ENCODE measurements at places on chromosomes 12 and 14.

DNA sequence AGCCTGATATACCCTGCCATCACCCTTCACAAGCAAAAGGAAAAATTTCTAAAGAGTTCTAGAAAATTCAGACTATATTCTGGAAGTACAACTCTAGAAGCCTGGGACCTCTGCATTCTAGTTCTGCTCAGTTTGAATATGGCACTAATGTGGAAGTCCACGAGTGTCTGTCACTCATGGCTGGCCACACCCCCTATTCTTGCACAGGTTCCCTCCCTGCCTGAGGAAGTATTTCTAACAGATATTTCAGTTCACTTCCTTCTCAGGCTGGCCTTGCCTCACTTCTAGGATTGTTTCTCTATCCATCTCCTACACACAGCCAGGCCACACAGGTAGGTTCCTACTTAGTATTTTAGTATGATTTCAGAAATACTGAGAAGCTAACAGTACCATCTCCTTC lies 67.4 kb downstream of the PHLDA1 start:
- peak; percentile 91 for DNase-seq

DNA sequence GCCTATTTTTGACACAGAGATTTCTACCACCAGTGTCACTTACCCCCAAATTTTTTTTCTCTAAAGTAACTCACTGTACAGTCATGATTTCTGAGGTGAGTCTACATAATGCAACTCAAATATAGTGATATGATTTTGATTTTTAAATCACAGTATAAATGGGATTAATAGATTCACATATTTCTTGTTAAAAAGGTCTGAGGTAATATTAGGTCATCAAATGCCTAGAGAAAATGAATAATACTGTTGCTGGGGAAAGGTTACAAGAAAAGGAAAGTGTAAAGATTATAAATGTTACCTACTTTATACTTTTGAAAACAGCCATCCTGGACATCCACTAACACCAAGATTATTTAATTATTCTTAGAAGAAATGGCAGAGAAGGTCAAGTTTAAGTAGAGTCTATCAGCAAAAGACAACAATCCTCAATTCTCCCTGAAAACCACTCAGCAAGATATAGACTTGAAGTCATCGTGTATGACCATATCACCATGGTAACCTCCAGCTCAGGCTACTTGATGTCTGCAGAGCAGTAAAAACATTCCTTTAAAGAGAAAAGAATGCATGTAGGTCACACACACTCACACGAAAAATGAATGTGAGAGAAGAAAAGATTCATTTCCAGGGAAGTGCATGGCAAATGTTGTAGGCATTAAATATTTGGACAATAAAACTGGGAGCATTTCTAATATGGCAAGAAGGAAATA lies 58.7 kb downstream of the CCDC59 start:
- no peak for DNase-seq

DNA sequence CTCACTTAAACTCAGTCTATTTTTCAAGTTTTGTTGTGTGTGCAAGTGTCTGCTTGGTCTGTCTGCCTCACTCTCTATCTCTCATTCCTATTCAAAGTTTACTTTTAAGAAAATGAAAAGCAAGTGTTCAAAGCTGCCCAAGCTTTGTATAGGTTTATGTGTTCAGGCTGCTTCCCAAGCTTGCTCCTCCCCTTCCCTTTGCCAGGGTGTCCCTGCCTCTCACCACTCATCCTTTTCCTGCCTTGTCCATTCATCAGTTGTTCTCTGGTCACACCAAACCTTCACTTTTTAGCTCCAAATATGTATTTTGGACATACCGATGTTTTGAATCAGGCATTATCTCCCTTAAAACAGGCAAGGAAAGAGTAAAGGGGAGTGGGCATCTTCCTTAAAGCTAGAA lies 41.3 kb downstream of the STK38L start:
- DNase-seq = no peak

- DNase-seq = no peak
Observed at GRCh38 chr14:22178333-22178839, 410.6 kb downstream of the DAD1 start.

DNA sequence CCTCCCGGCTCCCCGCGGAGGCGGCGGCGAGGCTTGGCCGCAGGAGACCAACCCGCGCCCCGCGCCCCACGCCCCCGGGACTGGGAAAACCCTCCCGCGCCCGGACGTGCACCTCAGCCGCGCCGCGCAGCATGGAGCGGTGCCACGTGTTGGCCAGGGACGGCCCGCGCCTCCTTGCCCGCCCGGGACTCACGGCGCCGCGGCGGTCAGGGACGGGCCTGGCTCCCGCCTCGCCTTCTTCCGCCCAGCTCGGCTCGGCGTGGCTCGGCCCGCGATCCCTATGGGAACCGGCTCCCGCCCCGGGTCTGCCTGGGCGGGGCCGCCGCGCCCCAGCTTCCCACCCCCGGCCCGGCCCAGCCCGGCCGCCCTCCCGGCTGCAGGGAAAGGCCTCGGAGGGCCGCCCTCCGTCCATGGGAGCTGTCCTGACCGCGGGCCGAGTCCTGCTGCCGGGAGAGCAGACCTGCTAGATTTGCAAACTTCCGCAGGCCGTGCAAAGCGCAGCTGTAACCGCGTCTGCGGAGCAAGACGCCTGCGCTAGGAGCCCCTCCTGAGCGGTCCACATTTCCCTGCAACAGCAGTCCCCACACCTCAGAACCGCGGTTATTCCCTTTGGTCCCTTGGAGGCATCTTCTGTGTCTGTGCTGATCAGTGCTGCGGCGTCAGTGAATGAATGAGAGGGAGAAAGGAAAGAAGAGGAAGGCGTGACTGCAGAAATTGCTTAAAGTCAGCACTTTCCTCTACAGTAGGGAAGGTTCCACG lies at the start of gene CDKL1:
TSS of gene CDKL1 (minus strand) at position 251 of the 759 bp plus-strand sequence. CDS start 1,013 bp downstream, outside the sequence.
- DNase-seq = peak; percentile 49

DNA sequence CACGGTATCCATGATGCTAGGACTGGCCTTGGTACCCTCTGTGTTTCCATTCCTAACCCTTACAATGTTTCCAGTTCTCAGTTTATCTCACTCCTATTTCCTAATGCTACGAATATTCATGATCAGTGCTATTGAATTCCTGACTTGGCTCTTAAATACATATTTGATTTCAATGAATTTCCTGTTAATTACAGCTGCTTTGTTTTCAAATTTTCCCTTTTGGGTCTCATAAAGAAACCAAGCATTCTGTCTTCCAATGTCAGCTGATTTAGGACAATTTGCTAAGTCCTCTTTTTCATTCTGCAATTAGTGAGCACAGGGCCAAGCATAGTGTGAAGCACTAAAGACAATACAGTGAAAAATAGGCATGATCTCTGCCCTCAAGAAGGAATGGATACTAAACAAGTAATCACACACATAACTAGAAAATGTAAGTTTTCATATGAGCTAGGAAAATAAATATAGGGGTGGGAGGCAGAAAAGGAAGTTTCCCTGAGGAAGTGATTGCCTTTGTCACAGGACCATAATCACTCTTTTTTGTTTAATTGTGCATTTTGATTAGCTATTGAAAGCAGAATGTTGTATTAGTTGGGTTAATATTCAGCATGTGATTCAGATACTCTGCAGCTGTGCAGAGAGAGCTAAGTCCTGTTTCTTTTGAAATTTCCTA lies 88.5 kb downstream of the KCNC2 start:
- DNase-seq = no peak

- DNase-seq = peak; percentile 14
Observed at GRCh38 chr12:2553388-2554126, 241.2 kb upstream of the FKBP4 start.

DNA sequence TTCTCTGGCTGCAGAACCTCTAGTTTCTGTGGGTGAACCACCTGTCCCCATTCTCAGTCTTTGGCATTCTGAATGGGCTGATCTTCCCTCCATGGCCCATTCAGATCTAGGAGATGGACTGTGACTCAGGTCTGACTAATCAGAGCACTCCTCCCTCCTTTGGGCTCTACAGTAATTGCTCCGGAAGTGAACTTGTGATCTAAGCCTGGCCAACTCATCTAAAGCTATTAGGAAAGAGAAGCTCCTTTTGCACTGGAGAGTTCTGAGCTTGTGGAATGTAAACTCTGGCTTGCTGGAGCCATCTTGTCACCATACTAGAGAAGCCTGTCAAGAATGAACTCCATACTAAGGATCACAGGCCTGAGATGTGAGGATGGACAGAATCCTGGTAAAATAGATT lies 168.2 kb downstream of the SUDS3 start:
- DNase-seq = no peak

- DNase-seq = no peak
Observed at GRCh38 chr12:121748218-121748570, 35.6 kb downstream of the TMEM120B start.

- no peak for DNase-seq
Observed at GRCh38 chr12:51884676-51885229, 3.1 kb upstream of the ANKRD33 start.

- no peak for DNase-seq
Observed at GRCh38 chr14:81509838-81510452, 23.7 kb downstream of the SEL1L start.

DNA sequence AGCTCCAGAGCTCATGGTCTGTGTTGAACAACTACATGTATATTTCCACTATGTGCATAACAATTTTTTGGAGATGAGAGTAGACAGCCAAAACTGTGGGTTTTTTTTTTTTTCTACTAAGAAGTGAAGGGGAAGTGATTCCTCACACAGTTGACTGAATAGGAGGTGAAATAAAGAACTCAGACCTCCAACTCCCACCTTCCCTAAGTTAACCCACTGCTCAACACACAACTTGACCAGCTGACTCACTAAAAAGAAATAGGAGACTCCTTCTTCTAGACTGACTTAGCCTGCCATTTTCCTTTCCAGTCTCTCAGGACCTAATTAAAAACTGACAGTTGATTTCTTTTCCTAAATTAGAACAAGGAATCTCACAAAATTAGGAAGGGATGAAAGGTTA lies 1.7 kb downstream of the M6PR start:
- peak; percentile 74 for DNase-seq

GRCh38 chr14:79656056-79656455 lies 555.2 kb downstream of the DIO2 start:
- no peak for DNase-seq

DNA sequence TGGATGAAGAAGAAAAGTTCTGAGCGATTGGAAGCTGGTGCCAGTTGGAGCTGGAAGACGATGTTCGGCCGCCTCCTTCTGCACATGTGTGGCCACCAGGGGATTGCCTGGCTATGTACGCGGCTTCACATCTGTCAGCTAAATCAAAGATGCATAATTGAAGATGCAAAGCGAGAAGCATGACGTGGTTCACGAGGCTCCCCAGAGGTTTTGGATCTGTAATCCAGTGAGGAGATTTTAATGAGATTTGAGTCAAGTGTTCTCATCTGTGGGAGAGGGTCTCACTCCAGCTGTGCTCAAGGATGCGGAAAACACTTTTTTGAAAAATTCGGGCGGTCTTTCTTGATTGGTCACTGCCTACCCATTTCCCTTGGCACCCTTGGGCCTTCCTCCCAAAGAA lies 94.6 kb downstream of the PAX9 start:
- DNase-seq = no peak

DNA sequence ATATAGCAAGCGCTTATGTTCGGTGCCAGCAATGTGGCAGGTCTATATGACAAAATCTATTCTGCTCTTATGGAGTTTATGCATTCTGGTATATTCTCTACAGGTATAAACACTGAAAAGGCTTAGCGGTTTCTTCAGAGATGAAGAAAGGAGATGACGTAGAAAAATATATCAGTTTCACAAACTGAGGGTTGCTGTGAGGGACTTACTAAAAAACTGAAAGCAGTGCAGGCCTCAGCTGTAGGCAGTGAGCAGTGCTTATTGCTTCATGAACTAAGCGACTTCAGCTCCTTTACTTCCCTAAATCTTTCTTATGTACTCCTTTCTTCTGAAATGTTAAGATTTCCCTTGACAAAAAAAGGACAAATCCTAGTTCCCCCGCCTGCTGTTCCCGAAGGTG lies 4.5 kb downstream of the DDX47 start:
- DNase-seq = peak; percentile 94

- peak; percentile 79 for DNase-seq
Observed at GRCh38 chr14:35390577-35391387, 13.8 kb downstream of the NFKBIA start.

GRCh38 chr12:6380141-6381121 lies 3.5 kb upstream of the LTBR start:
- no peak for DNase-seq

DNA sequence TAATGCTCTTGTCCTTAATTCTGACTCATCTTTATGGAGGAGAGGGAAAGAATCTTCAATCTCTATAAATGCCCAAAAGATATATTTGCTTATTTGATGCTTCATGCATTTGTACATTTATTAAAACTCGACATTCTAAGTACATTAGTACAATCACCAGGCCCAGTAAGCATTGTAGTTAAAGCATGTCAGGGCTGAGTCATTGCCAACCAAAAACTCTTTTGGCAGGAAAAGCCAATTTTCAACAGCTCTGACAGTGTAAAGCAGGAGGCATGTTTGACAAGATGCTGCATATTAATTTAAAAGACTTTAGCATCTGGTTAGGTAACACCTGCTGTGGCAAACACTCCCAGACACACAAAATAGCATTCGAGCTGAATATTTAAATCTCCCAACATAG lies 290.9 kb downstream of the PPFIA2 start:
- DNase-seq = no peak

DNA sequence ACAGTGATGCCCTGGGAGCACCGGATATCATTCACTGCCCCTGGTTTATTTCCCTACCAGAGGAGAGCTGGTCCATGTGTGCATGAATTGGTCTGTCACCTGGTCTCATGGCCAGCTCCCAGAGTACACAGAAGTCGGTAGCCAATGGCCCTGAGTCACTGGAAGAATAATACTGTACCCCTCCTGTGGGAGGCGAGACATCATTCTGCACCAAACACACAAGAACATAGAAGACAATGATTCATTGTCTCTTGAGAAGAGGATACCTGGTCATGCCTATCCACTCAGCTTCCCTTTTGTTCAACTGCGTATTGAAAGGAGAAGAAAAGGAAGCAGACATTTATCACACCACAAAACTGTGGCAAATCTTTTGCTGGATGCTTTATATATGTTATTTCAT lies 216.2 kb downstream of the DPF3 start:
- DNase-seq = no peak

DNA sequence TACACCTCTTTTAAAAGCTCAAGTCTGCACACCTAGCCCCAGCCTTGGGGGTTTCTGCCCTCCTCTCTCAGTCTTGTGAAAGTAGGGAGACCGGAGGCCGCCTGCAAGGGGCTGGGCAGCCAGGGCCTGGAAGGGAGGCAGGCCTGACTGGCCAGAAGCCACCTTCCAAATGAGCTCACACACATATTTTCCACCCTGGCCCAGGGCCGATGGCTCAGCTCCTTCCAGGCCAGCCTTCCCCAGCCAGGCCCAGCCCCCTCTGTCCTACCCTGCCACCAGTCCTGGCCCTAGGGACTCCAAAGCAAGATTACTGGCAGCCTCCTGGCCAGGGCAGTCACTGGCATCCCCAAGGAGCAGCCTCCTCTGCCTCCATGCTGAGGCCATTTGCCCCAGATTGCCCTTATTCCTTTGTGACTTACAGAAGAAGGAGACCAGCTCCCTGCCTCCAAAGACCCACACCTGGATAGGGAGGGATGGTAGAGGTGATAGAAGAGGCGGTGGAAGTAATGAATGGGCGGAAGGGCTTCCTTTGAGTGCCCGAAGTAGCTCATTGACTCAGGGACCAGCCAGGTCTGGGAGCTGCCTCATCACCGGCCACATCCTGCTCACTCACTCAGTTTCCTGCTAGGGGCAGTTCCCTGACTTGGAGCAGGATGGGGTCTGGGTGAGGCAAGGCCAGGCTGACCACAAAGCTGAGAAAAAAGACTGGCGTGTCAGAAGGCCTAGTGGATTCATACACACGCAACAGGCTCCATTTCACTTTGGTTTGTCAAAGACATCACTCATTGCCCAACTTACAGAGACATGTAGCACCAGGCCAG lies 14.8 kb downstream of the MMP14 start:
- peak; percentile 96 for DNase-seq

- no peak for DNase-seq
Observed at GRCh38 chr14:72741826-72742117, 152.1 kb downstream of the DPF3 start.

All from inflammatory macrophage treated with lipopolysaccharide for 4 hours (primary cell).